Stimulated activated CD4-positive, alpha-beta T cell treated with anti-CD3 and anti-CD28 coated beads, Interleukin-4, amount 100 ng/mL, for 24 hours (primary cell): ENCODE measurements at places on chromosomes 6 and 20.

DNA sequence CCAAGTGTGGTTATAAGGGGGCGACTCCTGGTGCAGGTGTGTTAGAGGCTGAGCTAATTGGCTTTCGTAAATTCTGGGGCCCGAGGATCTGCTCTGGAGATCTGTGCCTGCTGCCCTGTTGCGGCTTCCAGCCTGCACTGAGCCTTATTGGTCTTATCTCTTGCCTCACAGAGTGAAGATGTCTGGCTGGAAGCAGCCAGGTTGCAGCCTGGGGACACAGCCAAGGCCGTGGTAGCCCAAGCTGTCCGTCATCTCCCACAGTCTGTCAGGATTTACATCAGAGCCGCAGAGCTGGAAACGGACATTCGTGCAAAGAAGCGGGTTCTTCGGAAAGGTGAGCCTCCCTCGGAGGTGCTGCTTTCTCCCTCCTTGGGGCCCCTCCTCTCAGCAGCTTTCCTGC, 20.0 kb downstream of the PRPF6 start:
- no peak for DNase-seq

DNA sequence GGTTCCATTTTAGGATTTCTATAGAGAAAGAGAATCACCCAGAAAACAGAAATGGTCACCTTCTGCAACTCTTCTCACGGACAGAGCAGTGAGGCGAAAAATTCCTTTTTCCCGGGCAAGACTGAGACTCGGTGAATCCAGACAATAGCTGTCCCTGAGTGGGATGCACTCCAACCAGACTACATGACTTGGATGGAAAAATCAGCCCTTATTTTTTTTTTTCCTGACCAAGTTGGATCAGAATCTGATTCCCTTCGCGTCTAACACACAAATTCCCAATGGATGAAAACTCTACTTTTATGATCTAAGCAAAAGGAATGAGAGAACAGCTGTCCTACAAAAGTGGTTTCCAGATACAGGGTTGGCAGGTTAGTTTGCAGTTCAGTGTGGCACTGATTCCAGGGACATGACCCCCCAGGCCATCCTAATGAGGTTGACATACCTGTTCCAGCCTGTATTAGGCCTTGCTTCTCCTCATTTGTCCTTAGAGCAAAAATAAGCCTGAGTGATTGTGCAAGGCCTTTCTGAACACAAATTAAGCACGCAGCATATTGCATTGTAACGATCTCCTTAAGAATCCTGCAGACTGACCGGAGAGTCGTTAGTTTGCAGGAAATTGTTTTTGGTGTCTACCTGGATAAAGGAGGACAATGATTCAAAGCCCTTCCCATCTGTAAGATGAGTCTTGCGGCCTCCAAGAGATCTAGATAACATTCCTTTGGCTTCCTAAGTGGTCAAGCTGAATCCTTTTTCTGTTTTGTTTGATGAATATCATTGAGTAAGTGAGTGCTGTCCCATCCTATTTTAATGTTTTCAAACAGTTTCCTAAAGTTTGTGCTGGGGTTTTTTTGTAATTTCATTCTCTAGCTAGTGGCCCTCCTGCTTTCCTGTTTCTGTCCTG, 1.5 kb upstream of the NEDD9 start:
- DNase-seq = no peak

DNA sequence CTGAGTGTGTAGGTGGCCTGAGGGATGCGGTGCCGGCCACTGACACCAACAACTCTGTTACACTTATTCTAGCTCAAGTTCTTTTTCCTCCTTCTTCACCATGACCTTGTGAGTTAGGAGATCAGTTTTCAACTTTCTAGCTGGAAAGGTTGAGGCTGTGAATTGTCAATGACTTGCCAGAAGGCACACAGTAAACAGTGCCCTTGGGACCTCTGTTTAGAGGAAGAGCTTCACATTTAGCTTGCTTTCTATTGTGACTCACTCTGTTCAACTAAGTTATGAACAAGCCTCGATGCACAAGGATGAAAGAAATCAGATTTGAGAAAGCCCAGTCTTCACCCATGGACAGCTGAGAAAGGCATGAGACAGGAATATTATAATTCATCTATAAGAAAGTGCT, 455.6 kb downstream of the MAFB start:
- no peak for DNase-seq

GRCh38 chr20:50852085-50852484, 57.2 kb downstream of the BCAS4 start:
- DNase-seq = no peak

DNA sequence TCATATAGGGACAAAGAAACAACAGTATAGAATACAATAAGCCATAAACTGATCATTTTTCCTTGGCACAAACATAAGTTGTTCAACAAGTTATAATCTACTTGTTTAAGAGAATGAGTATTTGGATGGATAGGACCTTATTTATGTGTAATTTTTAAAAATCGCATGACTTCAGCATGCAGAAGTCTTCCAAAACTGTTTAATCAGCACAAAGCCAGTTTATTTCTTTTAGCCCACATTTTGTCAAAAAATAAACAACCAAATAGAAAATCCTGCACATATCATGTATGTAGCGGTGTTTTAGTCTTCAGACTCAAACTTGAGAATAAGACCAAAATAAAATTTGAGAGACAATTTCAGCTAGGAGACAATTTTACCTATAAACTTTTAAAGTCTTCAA, 304.7 kb downstream of the TRDN start:
- no peak for DNase-seq

GRCh38 chr20:57007171-57007540, 259.3 kb downstream of the BMP7 start:
- DNase-seq = no peak

GRCh38 chr20:50508171-50508755, 1.9 kb upstream of the PTPN1 start:
- no peak for DNase-seq
